Fibroblast of the aortic adventitia (primary cell): ENCODE measurements at places on chromosomes 5 and 9.

DNA sequence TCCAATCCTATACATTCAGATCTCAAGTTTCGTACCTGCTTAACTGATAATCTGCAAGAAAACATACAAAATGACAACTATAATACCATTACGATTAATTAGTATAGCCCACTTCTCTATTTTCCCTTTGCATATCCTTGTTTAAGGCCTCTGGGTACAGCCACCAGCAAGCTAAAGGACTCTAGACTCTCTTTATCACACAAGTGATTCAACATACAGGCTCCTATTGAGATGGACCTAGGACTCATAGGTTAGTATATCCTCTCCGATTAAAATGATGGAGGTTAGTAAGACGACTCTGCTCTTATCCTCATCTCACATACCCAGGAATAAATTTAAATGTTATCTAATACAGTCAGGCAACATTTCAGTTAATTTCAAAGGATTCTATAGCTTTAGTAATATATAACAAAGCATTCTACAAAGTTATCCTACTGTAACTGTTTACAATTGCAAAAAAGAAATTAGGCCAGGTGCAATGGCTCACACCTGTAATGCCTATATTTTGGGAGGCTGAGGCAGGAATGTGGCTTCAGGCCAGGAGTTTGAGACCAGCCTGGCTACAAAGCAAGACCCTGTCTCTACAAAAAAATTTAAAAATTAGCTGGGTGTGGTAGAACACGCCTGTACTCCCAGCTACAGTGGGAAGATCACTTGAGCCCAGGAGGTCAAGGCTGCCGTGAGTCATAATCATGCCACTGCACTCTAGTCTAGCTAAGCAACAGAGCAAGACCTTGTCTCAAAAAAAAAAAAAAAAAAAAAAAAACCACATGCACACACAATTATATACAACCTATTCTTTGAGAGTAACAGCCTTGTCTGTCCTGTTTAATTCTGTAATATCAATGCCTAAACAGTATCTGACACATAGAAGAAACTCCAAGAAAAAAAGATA, 15.4 kb downstream of the HAUS6 start:
- DNase-seq, result peak; percentile 9

DNA sequence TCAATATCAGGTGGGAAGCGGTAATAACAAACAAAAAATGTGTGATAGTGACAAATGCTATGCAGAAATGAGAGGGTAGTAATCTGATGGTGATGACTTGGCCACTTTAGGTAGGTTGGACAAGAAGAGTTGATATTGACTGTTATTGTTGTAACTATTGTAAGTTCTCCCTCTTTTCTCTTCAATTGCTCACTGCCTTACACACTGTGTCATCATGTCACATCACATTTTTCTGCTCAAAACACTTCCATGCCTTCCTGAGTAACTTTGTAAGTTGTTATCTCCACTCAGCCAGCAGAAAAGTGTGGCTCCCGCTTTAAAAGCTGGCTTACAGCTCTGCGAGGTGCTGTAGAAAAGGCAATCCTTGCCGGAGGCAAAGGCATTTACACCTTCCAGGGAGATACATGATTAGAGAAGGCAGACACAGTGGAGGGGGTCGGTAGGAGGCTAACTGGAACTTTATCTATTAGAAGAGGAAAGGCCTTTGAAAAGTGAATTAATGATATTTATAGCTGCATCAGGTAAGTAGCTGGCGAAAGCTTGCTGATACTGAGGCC, 85.2 kb upstream of the CLINT1 start:
- no peak for DNase-seq

- no peak for DNase-seq
These were observed 43.6 kb upstream of the FYB1 start for GRCh38 chr5:39262981-39263380.

GRCh38 chr5:150751096-150751891, 7.5 kb downstream of the DCTN4 start:
- no peak for DNase-seq

GRCh38 chr5:58803056-58803455, 220.2 kb downstream of the RAB3C start:
- no peak for DNase-seq

DNA sequence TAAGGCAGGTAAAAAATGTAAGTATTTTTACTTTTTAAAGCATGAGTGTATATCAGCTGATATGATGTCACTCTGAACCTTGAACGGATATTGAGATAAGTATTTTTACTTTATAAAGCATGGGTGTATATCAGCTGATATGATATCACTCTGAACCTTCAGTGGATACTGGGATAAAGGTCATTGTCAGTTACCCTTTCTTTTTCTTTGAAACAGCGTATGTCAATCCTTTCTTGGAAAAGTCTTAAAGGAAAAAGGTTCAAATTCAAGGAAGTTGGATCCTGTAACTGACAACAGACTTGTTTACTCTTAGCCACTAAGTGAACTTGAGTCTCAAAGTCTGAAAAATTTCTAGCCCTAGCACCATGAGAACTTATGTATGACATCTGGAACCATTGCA, 61.7 kb upstream of the IFNK start:
- DNase-seq, result no peak

DNA sequence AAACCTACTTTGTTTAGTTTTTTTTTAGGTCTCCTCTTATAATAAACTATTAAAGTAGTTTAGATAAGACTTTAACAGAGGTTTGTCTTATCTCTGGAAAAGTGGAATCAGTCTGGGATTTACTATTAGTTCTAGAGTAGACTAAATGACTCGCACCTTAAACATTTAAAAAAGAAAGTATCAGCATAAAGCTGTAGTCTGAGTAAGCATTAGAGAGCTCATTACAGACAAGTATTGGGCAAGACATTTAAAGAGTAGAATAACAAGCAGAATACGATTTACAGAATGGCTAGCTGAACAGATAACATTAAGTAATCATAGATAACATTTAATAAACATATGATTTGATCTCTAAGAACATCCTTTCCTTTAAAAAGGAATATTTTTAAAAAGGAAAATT, 226.0 kb upstream of the DMAC1 start:
- peak; percentile 54 for DNase-seq

DNA sequence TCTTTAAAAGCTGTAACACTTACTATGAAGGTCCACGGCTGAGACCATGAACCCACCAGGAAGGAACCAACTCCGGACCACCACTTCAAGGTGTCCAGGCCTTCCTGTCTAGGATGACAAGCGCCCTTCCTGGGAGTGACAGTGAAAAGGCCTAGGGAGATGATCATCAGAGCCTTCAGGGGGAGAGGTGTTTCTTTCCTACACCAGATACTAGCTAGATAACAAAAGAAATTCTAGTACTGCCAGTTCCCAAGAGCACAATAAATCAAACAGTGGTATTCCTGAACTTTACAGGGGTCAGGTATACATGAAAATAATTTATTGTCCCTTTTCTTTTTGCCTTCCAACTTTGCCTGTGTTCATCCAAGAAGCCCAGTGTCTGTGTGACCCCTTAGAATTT, 94.2 kb upstream of the NFIL3 start:
- DNase-seq, result no peak

GRCh38 chr5:173198049-173198448, 37.0 kb downstream of the NKX2-5 start:
- DNase-seq, result no peak

GRCh38 chr9:36956908-36957307, 77.2 kb downstream of the PAX5 start:
- DNase-seq, result no peak

- no peak for DNase-seq
These were observed 103.3 kb downstream of the ZSWIM6 start for GRCh38 chr5:61435368-61435767.

DNA sequence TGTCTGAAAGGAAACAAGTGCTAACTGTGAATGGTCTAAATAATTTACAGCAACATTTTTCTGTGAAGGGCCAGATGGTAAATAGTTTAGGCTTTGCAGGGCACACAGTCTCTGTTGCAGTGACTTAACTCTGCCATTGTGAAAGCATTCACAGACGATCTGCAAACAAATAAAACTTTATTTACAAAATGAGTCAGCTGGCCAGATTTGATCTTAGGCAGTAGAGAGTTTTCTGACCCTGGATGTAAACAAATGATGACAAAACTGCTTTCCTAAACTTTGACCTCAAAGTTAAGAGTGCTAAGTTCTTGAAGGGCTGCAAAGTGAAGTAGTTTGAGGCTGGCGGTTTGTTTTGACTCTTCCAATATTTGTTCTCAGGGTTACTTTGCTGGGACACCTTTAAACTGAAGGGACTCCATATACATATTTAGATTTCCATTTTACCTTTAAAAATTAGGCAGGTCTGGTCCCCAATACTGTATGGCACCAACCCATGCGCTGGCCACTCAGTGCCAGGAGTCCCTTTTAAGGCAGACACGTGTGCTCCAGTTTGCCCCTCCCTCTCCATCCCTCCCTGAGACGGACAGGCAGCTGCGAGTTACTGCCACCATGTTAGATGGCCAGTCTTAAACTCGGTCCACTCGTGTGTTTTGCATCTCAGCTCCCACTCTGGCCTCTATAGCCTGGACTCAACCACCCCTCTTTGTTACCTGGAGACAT, 4.0 kb upstream of the ADAMTS16 start:
- DNase-seq, result no peak

DNA sequence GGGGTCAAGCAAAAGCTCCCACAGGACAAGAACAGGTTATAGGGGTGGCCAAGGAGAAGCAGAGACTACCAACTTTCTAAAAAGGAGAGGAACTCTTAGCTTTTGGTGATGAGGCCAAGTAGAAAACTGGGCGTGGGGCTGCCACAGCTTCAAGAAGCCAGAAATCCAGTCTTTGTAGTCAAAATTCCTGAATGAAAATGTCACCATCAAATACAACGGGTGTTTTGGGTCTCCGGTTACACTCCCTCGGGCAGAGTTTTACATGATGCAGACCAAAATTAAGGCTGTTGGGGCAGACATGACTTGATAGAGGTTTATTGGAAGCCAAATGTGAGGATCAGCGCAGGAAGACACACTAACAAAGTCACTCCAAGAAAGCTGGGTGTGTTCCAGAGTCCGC, 29.4 kb upstream of the N4BP3 start:
- DNase-seq, result no peak

DNA sequence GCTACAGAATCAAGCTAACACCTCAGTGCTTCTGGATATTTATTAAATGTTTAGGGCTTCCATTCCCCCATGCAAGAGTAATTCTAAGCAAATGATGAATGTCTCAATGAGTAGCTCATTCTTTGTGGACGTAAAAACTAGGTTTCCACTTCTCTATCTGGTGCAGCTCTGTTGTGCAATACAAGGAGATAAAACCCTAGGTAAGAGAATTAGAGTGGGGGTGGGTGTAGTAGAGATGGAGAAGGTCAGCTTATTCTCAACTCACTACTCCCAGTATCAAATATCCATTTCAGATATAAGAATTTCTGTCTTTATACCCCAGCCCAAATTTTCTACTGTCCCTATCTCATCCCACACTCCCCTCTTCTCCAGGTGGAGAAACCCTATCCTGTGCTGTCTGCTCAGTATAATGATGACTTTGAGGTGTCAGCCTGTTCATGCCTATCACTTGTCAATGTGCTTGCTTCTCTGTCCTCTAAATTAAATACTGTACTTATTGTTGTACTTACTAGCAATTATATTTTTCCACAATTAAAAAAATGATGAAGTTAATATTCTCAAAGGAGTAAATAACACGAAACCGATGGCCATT, 4.3 kb upstream of the FYB1 start:
- no peak for DNase-seq

GRCh38 chr5:33675958-33676464, 215.8 kb downstream of the ADAMTS12 start:
- no peak for DNase-seq

DNA sequence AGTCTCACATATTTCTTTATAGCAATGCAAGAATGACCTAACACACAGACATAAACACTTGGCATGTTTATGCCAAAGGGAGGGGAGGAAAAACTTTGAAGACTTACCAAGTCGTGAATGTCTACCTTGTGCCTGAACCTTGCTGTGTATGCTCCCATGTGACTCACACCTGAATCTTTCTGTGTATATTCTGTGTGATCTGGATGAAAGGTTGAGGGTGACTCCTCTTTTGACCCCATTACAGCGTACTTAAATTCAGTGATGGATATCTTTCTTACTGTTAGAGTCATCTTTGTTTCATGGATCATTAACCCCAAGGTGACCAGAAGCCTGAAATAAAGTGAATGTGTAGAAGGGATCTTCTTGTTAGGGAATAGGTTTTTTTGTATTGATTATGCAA, 52.9 kb upstream of the PTGER4 start:
- no peak for DNase-seq

DNA sequence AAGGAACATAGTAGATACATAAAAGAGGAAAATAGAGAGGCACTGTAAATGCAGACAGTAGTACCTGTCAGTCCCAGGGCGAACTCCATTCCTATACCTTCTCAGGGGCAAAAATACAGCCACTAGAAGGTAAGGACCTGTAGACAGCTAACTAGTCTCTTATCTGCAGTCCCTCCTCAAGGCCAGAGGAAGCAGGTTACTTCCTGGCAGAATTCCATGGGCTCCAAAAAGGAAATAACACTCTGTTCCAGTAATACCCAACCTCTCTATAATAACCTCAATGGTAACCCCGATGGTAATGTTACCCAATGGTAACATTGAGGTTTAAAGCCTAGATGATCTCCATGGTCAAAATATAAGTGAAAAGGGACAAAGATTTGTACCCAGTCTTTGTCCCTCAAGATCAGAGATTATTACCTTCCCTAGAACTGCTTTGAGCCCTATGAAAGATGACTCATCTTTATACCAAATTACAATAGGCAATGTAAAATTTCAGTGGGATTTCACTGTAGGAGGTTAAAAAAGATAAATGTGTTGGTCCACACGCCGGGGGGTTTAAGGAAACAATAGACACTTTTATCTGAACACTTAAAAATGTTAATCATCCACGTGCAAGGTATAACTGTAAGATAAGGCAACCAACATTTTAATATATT, 113.0 kb downstream of the DENND1A start:
- no peak for DNase-seq
